GOT3 (cell line): ENCODE measurements at places on chromosomes 7 and 10.

DNA sequence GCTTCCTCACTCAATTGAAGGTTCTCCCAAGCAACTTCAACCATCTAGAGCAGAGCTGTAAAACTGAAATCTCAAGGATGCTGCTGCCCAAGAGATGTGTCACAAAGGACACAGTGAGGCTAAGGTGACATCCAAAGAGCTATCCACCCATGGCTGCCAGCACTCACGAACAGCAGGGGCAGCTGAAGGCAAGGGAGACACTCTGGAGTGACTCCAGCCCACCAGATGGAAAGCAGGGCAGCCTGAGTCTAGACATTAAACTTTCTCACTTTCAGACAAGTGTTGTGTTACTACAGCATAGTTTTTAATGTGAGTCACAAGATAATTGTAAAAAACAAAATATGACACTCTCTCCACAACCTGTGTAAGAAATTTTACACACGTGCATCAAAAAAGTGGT is 113.5 kb downstream of the LARP4B start:
- DNase-seq: no peak

DNA sequence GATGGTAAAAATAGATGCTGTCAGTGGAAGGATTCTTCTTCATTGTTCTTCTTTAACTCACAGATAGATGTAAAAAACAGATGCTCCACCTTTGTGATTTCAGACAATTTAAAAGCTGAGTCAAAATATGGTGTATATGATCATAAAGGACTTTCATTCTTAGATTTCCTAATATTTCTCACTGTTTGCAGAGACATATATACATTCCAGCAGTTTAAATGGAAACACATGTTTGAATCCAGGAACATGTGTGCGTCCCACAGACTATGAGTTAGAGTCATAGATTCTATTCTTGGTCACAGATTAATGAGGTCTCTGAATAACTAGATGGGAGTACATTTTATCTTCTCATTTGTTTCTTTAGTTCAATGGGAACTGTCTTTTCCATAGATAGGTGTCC is 109.6 kb downstream of the BICC1 start:
- DNase-seq: no peak

DNA sequence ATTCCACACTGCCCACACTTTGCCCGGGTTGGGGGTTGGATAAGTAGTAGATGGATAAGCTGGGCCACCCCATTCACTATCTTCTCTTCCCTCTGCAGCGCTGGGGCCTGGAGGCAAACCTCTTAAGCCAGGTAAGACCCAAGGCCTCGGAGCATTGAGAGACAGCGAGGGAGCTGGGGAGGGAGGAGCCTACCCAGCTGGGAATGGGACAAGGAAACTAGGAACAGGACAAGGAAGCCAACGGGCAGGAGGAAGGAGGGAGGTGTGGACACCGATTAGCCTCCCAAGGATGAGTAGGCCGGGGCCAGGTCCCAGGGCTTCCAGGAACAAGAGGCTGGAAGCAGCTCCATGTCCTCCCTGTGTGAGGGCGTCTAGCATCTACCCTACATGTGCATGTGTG is 9.6 kb downstream of the ELN start:
- DNase-seq: no peak

GRCh38 chr10:101960879-101961395 is 95.0 kb downstream of the ARMH3 start:
- no peak for DNase-seq

DNA sequence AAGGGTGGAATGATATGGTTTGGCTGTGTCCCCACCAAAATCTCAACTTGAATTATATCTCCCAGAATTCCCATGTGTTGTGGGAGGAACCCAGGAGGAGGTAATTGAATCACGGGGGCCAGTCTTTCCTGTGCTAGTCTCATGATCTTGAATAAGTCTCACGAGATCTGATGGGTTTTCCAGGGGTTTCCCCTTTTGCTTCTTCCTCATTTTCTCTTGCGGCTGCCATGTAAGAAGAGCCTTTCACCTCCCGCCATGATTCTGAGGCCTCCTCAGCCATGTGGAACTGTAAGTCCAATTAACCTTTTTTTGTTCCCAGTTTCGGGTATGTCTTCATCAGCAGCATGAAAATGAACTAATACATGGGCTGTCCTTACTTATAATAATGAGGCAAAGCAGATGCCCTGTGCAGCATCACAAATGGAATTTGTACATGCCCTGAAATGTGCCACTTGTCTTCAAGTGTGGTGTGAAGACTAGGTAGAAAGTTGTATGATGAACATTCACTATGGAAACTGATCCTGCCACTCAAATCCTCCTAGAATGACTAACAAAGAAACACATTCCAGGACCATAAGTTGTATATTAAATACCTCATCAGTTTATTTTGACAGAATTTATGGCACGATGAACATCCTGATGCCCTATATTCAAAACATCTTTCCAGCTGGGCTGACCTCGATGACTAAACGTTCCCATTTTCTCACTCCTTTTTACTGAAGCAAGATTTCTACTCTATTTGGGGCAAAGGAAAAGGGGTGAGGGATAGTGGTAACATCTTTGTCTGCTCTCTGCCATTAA is 122.8 kb upstream of the CTTNBP2 start:
- no peak for DNase-seq

DNA sequence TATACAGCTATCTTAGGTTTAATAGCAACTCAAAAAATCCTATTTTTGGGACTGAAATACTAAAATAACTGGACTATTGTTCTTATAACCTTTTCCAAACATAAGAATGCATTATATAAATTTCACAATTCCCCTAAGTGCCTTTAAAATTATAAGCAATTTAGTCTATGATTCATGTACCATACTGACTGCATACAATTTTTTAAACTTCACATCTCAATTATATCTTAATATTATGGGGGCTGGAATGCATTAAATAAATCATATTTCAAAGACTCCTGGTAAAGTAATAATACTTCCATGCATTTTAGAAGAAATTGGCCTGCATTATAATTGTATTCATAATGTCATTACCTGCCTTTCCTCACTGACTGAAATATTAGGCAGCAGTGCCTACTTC is 144.6 kb downstream of the CHCHD3 start:
- no peak for DNase-seq

- DNase-seq: no peak
These were observed 94.8 kb upstream of the AFAP1L2 start for GRCh38 chr10:114499116-114499515.

DNA sequence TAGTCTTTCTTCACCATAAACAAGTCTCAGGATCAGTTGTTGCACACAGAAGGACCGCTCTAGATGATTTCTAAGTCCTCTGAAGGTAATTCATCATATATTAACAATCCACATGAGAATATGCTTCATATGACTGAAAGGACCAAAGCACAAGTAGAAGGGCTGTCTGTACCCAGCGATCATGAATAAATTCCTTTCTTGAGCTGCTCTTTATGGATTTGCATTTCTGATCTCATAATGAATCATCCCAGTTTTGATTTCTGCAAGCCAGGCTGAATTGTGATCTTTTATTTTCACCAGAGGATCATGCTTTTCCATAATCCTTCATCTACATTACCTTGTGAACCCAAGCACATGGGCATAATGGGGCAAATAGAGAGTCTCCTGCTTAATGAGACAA is 675.6 kb downstream of the MAGI2 start:
- no peak for DNase-seq

- DNase-seq: no peak
These were observed 42.5 kb downstream of the FOXK1 start for GRCh38 chr7:4724648-4725013.

DNA sequence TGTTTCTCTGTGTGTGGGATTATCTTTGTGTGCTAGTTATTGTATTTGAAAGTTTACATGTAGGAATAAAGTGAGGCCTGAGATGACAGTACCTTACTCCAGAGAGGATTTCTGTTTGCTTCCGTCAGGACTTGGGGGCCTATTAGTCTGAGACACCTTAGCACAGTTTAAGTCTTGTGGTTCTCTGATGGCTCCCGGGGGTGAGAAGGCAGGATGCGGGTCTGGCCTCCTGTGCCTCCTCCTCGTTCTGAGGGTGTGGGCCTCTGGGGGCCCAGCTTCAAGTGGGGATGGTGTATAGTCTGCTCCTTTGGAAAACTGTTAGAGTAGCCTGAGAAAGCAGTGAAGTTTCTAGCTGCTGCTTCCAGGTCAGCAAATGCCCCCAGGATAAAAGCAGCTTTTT is 12.4 kb downstream of the MTURN start:
- no peak for DNase-seq

DNA sequence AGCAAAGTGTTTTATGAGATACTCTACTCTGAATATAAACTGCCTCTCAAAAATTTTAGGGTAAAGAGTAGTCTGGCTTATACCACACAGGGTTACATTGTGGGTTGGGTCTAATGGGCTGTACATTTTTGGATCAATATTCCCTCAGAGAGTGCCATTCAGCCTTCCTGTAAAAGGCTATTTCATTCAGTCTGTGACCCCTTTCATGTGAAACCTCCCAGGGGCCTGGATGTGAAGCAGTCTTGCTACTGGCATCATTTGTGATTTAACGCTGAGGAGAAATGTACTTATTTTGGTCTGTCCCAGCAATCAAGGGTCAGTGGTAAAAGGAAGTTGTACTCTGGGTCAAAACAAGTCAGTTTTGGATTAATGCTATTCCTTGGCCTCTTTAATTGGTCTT is 71.8 kb upstream of the PRKG1 start:
- no peak for DNase-seq

DNA sequence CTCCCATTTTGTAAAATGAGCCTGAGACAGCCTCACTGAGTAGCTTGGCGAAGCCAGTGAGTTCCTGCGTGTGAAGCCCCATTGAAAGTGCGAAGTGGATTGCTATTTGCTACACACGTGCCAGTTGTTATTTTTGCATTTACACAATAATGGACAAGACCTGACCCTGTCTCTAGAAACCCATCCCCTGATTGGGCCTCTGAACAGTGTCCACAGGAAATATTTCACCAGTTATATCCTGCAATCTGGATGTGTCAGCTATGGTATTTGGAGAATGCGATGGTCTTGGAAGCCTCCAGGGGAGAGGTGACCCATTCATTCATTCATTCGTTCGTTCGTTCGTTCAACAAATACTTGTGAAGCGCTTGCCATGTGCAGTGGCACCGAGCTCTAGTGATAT is 37.1 kb downstream of the COL13A1 start:
- DNase-seq: no peak

- DNase-seq: no peak
These were observed 15.6 kb downstream of the NCOA4 start for GRCh38 chr10:46014683-46015405.

GRCh38 chr7:30598121-30598876 is 3.6 kb downstream of the GARS1 start:
- no peak for DNase-seq

DNA sequence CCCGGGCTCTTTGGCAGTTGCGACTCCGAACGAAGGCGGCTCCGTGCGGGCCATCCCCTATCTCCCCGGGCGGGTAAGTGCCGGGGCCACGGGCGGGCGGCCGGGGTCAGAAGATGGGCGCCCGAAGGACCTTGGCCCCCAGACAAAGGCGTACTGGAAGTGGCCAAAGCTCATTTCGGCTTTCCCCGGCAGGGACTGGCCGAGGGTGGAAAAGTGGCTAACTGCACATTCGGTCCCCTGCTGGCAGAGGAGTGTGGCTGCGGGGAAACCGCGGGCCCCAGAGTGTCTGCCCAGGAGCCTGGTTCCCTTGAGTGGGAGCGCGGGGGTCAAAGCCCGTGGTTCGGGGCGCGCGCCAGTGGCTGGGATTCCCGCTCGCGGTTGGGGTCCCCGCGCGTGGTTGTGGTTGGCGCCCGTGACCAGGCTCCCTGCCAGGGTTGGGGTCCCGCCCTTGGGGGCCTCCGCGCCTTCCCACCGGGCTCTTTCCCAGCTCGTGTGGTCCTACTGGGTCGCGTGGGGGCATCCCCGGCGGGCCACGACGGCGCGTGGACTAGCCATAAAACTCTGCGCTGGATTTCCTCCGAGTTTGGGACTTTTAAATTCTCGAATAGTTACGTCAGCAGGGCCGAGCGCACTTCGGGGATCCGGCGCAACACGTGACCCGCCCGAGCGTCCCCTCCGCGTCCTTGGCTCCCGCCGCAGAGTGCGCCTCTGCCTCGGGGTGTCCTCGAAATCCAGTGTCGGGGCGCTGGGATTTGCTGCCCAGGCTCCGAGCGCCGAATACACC is 124.4 kb downstream of the TACC2 start:
- peak; percentile 57 for DNase-seq

DNA sequence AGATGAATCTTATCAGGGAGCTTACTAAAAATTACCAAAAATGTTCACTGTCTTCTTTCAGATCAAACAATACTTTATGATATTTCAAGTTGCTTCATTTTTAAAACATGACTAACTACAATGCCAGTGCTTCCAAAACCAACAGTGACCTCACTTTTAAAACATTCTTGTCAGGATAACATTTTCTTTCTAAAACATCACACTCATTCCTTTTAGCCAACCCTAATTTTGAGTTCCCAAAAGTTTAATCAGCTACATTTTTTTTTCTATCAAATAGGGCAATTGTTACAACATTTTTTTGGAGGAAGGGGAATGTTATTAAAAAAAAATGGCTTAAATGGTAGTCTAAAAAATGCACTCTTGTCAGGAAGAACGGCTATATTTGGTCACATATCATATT is 37.3 kb downstream of the RTKN2 start:
- no peak for DNase-seq

DNA sequence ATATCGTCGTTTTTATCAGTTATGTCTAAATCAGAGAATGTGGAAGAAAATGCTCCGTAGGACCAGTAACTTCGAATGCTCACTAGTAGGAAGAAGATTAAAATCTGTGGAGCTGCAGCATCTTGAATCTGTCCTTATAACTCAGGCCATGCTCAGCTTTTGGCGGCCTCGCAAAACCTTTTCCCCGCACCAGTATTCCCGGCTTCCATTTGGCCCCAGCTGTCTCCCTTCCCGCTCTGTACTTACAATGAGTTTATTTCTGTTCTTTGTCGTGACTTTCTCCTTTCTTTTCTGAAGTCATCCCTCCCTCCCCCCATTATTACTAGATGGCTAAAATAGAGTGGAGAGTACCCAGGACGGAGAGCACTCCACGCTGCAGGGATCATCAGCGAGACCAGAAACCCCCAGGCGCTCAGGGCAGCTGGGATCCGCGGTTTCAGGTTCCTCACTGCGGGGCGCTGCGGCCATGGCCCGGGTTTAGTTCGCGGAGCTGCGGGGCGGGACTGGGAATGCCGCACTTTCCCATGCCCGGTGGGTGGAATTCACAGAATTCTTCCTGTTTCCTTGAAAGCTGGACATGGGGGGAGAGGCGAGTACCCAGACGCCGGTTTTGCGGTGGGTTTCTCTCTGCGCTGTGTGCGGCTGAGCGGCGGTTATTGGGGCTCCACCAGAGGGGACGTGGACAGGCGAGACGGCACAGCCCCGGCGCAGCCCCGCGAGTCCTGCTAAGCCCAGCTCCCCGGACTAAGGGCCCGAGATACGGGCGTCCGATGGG is 183.5 kb downstream of the POM121L12 start:
- DNase-seq: no peak

GRCh38 chr10:33010132-33011037 is 52.4 kb upstream of the ITGB1 start:
- no peak for DNase-seq

- no peak for DNase-seq
These were observed 31.6 kb downstream of the CCDC3 start for GRCh38 chr10:12969951-12970350.

- no peak for DNase-seq
These were observed 96.2 kb downstream of the C10orf105 start for GRCh38 chr10:71623098-71623985.
